Mesothelial cell of epicardium (in vitro differentiated cells): ENCODE measurements at places on chromosomes 16 and 17.

DNA sequence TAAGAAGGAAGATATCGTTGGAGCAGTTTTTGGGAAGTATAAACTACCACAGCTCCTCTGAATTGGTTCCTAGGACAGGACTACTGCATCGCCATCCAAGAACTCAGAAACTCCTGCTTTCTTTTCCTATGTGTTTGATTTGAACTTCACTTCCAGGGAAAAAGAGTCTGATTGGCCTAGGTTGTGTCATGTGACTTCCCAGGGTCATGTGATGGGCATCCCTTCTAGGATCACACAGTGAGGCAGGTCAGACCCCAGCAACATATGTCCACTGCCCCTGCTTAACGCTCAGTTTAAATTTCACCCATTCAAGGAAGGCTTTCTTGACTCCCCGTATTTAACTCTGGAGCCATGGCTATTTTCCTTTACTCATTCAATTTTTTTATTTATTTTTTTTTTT is 445.2 kb upstream of the SALL1 start:
- no peaks in the 10 kb centered on the region for H3K36me3 ChIP-seq
- H3K4me1 ChIP-seq = no peaks in the 10 kb centered on the region
- H3K27me3 ChIP-seq = peaks cover 19% of the 10 kb centered on the region
- no peak for DNase-seq

- H3K36me3 ChIP-seq = no peaks in the 10 kb centered on the region
- peaks cover 7% of the 10 kb centered on the region for H3K27me3 ChIP-seq
- no peak overlapping the region for H3K4me3 ChIP-seq
- no peaks in the 10 kb centered on the region for H3K4me1 ChIP-seq
- DNase-seq = peak; percentile 89
Observed at GRCh38 chr17:2828397-2829038, 32.3 kb downstream of the RAP1GAP2 start.

- DNase-seq = no peak
- peak overlapping the region; percentile 83 for H3K27ac ChIP-seq
- peaks cover 21% of the 10 kb centered on the region for H3K4me1 ChIP-seq
- H3K36me3 ChIP-seq = no peaks in the 10 kb centered on the region
Observed at GRCh38 chr16:88706965-88707826, 893 bp downstream of the CTU2 start.

DNA sequence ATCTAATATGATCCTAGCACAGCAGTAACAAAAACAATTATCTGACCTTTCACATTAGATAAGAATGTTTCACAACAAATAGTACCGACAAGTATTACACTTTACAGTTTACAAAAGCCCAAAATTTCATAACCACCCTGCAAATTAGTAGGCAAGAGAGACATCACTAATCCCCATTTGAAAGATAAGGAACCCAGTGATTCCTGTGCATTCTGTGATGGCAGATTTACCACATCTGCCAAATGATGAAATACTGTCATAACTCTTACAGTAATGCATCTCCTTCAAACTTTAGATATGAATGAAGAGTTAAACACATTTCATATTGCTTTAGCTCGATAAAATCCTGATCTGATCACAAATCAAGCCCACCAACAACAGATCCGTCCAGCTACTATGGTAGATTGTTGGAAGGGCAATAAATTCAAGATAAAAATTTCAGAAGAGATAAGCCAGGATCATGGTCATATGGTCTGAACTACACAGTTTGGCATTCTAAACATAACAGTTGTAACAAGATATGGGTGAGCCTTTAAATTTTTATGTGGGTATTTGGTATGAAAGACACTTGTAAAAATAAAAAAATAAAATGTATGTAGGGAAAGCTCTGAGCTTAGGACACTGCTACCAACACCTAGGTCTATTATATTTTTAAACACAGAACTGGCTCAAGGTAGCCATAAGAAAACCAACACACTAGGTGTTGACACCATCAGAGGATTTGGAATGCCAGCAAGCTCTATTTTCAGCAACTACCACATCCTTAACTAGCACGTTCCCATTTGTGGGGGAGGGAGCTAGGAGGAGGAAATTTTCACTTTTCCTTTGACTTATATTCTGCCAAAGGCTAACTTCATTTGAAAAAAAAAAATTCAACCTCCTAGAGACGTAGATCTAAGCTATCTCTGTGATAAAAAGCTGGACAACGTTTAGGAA is 9.3 kb downstream of the YWHAE start:
- no peak overlapping the region for H3K4me3 ChIP-seq
- no peaks in the 10 kb centered on the region for H3K36me3 ChIP-seq
- no peak for DNase-seq
- H3K4me1 ChIP-seq = peaks cover 44% of the 10 kb centered on the region
- peak overlapping the region; percentile 44 for H3K27ac ChIP-seq

DNA sequence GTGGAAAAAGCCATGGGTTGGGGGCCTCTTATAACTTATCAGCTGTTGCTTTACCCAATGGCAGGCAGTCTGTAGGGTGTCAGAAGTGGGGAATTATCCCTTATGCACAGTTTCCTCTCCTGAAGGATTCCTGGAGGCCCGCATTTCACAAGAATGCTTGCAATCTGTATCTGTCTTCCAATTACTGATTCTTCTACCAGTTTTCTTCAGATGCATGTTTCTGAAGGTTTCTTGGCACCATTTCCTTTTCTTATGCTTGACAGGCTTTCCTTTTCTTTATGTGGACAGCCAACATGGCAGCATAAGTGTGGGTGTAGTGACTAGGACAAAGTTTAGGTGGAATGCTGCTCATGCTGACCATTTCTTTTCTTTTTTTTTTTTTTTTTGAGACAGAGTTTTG is 36.1 kb downstream of the MAP3K3 start:
- H3K27me3 ChIP-seq = no peaks in the 10 kb centered on the region
- DNase-seq = no peak
- no peak overlapping the region for H3K4me3 ChIP-seq
- H3K36me3 ChIP-seq = peaks cover 19% of the 10 kb centered on the region

- peak overlapping the region; percentile 62 for H3K4me3 ChIP-seq
- H3K4me1 ChIP-seq = peaks cover 33% of the 10 kb centered on the region
Observed at GRCh38 chr16:73232555-73233328, 184.8 kb upstream of the ZFHX3 start.

DNA sequence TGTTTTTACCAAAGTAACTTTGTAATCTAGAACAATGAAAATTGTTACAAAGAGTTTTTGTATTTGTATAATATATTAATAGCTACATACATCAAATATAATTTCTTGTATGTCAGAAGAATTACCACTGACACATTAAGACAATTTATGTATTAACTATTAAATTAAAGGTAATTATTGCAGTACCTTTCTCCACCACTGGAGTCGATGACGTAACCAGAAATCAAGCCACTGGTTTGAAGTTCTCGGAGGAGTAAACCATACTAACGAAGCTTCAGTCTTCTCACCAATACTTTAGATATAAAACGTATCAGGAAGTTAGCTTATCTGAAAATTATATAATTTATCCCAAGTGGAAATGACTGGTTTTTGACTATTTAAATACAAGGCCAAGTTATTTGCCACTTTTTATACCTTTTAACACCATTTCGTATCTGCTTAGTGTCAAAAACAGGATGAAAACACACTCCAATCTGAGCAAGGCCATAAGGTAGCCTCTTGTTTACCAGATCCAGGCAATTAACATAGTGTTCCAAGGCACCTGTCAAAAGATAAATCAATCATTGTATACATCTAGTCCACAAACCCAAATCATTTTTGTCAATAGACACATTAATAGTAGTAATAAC is 4.3 kb downstream of the POLG2 start:
- H3K36me3 ChIP-seq = peaks cover 34% of the 10 kb centered on the region
- no peak overlapping the region for H3K4me3 ChIP-seq
- peaks cover 31% of the 10 kb centered on the region for H3K4me1 ChIP-seq
- no peak for DNase-seq
- no peak overlapping the region for H3K27ac ChIP-seq
- H3K27me3 ChIP-seq = no peaks in the 10 kb centered on the region

DNA sequence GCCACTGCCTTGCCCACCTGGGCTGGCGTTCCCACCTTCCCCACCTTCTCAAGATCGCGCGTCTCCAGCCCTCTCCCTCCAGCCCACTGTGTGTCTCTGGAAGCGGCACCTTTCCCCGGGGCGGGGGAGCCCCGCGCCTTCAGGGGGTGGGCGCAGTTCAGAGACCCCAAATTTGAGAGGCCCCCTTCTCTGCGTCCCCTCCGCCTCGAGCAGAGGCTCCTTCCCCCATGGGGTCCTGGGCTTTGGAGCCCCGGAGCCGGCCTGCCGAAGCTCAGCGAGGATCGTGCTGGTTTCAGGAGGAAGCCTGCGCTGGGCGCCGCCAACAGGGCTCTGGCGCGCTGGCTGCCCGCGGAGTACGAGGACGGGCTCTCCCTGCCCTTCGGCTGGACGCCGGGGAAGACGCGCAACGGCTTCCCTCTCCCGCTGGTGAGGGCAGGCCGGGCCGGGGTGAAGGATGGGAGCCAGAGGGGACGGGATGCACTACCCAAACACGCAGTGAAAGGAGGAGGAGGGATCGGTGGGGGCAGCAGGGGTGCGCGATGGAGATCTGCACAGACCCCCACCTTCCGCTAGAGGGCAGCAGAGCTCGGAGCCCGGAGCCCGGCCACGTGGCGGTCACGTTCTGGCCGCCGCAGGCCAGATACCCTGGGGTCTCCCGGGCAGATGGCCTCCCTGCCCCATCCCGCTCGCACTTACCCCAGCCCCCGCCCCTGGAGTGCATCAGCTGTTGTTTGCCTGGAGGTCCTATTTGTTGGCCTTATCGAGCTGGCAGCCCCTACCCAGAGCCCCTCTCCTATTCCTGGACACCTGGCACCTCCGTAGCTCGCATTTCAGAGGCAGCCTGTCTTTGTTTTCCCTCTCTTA is 11.1 kb downstream of the LPO start:
- no peaks in the 10 kb centered on the region for H3K36me3 ChIP-seq
- H3K4me3 ChIP-seq = peak overlapping the region; percentile 66
- DNase-seq = peak; percentile 81
- H3K27ac ChIP-seq = no peak overlapping the region
- peaks cover 92% of the 10 kb centered on the region for H3K27me3 ChIP-seq
